ELR (cell line): ENCODE measurements at places on chromosomes 1 and 21.
A peak's percentile ranks its signal among the peaks of the same experiment; 100 is the strongest.

DNA sequence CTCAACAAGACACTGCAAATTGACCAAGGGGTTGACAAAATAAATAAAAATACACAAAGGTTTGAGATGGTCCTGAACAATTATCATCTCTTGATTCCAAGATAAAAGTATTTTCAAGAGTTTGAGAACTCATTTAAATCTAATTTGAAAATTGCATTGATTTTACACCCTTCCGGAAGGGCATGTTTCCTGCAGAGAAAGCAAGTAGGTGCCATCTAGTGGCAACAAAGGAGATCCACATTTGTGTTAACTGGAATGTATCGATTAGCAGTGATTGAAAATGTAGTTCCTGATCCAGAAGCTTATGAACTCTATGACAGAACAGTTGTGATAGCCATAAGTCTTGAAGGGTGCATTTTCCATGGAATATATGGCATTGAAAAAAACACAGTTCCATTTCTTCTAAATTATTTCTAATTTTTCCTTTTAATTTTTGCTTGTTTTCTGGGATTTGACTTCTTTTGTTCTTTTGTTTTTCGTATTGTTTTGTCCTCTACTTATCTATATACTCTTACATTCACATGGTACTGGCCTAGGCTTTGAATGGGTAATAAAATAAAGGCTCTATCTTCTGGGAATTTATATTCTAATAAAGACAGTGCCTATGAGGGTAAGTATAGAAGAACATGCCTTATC, 143.7 kb downstream of the DNM3 start:
- DNase-seq: peak; percentile 68

DNA sequence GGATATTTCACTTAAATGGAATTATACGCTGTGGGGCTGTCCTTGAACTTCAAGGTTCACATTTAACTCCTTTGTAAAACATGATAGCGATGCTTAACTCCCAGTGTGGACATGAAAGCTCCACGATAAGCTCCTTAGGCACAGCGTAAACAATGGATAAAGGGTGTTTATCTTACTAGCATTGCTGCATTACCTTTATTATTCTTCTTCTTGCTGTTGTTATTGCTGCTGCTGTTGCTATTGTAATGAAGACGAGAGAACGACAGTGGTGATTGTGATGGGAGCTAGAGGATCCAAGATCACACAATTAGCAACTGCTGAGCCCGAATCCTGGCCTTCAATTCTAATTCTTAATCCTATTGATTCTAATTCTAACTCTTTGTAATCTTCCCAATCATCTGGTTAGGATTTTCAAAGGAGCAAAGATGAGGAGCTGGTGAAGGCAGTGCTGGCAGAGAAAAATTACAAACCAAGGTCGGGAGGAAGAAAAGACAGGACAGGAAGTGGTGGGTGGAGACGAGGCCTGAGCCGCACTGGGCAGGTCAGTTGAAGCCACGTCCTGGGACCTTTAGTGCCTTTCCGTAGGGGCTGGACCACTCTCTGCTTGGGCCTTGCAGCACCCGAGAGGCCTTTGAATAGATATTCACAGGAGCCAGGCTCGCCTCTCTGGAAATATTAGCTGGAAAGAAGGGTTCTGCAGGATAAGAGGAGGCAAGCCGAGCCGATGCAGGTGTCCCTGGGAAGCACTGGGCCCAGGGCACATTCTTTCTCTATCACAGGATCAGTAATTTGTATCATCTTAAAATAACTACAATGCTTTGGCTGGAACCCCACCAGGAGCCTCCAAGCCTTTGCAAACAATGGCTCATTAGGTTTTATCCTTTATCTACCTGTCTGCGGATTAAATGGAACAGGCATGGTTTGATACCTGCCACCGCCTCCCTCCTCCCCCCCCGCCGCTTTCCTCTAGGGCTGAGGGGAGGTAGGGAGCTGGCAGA, 571.6 kb downstream of the AJAP1 start:
- DNase-seq: no peak

GRCh38 chr1:230303069-230303468, 123.1 kb downstream of the PGBD5 start:
- no peak for DNase-seq

DNA sequence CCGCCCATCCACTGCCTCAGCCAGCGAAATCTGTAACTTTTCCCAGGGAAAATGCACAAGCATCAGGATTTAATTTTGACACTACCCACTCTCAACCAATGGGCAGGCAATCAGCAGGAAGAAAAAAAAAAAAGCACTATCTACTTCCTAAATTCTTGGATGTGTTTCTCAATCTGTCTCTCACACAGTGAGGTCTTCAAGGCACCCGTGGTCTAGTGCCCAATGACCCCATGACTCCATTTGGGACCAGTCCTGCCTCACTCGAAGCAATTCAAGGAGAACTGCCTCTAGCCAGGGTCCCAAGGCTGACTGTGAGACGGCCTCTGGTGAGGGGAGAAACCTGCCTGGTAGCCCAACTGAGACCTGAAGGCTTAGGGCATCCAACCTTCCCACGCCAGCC, 35.9 kb downstream of the CSF1 start:
- DNase-seq: no peak

DNA sequence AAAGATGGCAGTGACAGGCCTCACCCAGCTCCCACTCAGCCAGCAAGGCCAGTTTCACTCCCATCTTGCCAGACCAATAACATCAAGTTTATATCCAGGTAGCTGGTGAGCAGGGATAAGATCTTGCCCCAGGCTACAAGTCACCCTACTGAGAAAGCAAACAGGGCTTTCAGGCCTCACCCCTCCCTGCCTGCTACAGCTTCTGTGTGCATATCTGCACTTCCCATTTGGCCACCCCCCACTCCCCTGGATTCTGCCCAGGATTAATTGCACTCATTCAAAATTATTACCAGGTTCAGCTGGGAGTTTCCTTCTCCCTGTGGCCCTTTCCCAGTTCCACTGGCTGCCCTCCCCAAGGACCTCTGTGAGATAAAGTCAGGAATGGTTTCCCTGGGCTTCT, 352.1 kb downstream of the TBX15 start:
- DNase-seq: no peak

DNA sequence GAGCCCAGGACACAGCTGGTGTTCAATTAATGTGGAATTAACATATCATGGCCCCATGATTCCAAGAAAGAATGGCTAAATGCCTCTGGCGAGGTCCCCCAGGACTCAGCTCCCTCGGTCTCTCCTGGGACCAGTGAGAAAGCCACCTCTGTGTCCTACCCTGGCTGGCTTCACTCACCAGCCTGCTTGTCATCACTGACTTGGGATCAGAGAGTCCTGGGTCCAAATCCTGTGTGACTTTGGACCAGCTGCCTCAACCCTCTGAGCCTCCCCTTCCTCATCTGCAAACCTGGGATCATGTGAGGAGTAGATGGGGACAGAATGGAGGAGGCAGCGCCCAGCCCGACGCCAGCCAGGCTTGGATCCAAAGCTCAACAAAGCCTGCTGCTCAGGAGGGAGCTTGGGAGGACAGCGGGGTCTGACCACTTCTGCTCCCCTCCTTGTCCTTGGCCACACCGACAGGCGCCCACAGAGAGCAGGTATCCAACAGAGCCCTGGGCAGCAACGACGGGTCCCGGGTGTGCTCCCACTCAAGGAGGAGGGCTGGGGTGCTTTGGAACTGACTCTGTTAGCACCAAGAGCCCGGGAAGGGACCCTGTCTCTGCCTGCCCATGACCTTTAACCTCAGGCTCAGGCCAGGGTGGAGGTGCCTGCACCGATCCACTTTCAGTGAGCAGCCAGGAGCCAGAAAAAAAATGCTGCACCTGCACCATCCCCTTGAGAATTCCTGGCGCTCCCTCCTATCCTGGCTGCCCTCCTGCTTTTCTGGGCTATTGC, 3.2 kb downstream of the SH2D5 start:
- DNase-seq: no peak

- DNase-seq: peak; percentile 41
Observed at GRCh38 chr1:40315795-40316594, 1.1 kb downstream of the COL9A2 start.

GRCh38 chr1:147337040-147337630, 94.7 kb downstream of the CHD1L start:
- DNase-seq: peak; percentile 1

DNA sequence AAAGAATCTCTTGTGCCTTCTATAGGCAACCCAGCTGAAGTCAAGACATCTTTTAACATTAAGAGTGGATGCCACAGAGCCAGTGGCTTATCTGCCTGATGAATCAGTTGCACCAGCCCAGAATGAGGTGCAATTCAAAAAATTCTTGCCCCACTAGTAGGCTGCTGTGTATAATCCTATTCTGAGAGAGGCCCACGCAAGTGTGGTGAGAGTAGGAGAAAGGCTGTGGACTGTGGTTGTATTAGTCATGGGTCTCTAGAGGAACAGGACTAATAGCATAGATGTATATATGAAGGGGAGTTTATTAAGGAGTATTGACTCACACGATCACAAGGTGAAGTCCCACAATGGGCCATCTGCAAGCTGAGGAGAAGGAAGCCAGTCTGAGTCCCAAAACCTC, 216.4 kb downstream of the LTN1 start:
- DNase-seq: peak; percentile 65

DNA sequence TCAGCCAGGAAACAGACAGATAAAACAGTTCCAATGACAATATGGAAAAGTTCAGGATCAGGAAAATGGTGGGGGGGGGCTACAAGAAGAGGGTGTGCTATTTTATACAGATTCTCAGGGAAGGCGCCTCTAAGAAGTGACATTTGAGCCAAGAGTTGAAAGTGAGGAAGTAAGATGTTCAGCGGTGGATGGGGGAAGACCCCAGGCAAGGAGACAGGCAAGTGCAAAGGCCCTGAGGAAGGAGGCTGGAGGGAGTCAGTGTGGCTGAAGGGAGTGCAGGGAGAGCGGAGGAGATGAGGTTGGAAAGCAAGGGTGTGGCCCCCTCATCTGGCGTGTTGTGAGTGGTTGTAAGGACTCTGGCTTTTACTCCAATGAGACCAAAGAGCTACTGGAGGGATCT, 8.4 kb upstream of the PDZK1IP1 start:
- DNase-seq: no peak
